ENCODE measurements at places on chromosomes 5 and 9.

DNA sequence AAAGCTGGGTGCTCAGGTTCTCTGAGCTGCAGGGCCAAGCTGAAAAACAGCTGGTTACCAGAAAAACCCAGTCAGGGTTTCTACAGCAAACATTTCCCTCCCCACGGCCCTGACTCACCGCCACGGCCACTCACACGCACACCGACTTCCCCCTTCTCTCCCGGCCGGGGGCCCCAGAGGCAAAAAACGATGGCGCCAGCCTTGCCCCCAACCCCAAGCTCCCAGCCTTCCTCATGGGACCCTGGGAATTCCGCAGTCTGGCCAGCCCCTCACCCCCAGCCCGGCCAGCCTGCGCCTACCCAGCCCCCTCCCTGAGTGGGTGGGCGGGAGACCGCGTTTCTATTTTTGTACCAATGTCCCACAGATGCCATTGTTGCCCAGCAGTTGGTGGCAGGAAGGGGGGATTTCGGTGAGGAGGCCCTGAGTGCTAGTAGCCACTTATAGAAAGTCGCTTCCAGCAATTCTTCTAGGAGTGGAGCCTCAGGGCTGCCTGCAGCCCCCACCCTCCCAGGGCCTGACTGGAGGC lies 18.4 kb downstream of the ENG start:
- peak; percentile 90 for DNase-seq

DNA sequence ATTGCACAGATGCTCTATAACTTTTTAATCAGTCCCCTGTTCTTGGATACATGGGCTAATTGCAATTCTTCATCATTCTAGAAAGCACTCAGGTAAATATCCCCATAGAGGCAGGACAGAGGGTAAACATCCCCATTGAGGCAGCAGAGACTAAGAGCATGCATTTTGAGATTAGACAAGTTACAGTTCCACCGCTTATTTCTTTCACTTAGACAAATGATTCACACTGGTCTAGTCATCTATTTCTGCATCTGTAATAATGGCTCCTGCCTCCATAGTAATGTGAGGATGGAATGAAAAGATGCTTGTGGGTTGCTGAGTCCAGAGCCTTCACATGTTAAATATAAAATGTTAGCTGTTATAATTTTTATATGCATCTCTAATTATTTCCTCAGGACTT lies 276.9 kb downstream of the ARHGAP26 start:
- DNase-seq, result no peak

DNA sequence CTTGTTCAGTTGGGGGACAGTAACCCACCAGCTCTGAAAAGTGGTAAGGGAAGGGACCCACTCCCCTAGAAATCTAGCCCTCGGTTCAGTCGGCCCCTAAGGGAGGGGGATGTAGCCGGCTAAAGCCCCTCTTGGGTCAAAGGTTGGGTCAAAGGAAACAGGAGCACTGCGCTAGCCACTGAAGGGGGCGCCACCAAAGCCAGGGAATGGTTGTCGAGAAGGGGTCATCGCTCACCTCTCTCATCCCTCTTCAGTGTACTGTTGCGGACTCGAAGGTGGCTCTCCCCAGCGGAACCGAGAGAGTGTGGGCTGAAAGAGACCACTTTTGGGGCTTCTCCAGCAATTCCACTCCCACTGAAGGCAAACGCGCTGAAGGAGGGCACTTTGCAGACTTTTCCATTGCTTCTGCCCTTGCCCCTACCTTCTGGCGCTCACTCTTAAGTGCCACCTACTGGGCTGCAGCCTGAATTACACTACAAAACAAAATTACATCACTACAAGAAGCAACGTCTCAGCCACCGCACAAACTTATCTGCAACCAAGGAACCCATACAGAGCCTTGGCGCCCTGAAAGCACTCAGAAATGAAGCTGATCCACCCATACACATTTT lies 396.9 kb downstream of the PDE4D start:
- peak; percentile 5 for DNase-seq

GRCh38 chr5:143023411-143024096 lies 253.4 kb downstream of the ARHGAP26 start:
- DNase-seq, result no peak

DNA sequence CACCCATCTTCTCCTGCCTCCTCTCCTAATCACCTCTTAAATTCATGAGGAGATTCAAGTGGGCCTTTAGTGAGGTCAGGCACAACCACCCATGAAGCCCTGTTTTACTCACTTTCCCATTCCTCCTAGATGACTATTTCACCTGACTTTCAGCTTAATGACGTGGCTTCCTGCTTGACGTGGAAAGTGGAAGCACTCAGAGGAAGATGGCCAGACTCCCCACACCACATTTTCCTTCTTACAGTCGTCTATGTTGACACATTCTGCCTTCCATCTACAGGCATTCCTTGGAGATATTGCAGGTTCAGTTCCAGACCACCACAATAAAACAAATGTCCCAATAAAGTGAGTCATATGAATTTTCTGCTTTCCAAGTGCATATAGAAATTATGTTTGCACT lies 146.4 kb upstream of the TAS2R1 start:
- DNase-seq, result no peak

- no peak for DNase-seq
Measured at GRCh38 chr5:1504069-1504595, 19.6 kb downstream of the LPCAT1 start.

GRCh38 chr5:139644001-139644456 lies 4.1 kb upstream of the CXXC5 start:
- no peak for DNase-seq

- DNase-seq, result peak; percentile 83
Measured at GRCh38 chr9:90860826-90861225, 59.2 kb downstream of the SYK start.

- DNase-seq, result no peak
Measured at GRCh38 chr9:105319202-105319813, 74.9 kb downstream of the SLC44A1 start.

DNA sequence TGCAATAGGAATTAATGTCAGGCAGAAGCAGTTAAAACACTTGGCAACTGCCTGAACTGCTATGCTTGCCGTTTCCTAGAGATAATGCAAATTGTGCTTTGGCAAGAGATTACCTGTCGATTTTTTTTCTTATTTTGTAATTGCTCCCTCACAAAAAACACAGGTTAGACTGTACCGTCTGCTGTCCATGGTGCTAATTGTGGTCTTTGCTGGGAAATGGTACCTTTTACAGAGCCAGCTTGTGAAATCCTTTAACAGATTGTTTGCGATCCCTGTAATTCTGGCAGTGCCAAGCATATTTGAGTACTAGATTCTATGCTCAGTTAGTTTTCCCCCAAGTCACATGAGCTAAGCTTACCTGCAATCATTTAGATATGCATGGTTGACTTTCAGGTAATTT lies 2125.8 kb upstream of the WWC1 start:
- no peak for DNase-seq

- DNase-seq, result no peak
Measured at GRCh38 chr5:83586874-83587776, 115.6 kb downstream of the VCAN start.

DNA sequence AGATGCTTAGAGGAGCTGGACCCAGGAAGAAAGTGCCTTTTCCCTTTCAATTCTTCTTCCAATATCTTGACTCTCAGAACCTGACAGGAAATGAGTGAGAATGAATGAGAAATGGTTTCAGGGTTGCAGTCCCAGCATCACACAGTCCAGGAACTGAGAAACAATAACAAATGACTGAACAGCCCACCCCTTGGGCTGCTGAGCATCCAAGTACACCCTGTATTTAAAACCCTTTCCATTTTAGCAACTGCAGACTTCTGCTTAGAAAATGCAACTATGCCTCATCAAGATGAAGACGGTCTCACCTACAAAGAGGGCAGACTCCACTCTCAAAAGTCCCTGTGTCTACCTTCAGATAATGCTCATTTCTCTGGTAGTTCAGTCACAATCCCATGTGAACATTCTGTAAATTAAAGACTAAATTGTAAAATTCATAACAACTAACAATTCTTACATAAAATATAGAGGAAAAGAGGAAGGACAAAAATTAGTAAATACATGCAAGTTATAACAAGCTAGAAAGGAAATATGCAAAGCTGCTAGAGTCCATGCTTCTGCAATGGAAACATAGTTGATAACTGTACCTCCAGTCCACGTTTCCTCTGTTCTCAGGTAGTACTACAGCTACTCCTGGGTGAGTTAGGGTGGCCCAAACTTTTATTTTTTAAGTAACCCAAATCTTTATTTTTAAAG lies 316.5 kb downstream of the ICE1 start:
- DNase-seq, result no peak

DNA sequence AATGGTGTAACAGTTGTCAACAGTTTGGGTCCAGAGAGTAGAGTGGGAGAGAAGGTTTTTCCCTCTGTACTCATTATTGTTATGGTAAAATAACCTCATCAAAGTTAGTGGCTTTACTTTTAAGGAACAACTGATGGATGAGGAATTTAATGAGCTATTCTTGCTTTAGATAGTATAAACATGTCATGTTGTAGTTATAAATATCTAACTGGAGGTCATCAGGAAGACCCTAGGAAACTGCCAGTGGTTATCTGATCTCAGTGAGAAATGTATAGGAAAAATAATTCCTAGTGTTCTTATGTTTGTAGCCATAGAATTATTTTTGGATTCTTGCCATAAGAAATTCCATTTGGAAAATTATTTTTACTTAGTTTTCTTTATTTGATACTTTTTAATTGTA lies 4.1 kb downstream of the ERCC6L2 start:
- DNase-seq, result no peak

DNA sequence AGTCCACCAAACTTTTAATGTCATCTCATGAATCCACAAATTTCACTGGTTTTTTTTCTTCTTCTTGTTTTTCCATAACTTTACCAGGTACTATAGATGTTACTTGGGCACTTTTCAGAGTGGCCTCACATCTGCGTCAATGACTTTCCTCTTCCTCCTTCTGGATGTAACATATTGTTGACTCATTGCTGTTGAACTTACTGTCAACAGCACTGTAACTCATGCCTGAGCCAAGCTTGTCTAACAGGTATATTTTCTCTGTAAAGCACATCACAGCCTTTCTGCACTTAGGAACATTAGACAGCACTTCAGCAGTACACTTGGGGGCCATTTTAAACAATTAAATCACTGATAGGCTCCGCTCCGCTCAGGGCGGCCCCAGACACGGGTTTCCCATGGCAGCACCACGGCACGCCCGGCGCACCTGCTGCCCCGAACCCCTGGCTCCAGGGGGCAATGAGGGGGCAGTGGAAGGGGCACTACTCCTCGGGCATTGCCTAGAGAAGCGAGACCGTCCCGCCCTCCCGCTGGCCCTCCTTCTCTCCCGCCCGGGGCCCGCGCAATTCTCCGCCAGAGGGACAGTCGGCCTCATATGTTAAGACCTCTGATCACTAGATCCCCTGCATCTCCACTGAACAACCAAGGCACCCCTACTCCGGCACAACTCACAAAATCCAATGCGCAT lies 41.9 kb upstream of the SPATA31C2 start:
- DNase-seq, result peak; percentile 43

DNA sequence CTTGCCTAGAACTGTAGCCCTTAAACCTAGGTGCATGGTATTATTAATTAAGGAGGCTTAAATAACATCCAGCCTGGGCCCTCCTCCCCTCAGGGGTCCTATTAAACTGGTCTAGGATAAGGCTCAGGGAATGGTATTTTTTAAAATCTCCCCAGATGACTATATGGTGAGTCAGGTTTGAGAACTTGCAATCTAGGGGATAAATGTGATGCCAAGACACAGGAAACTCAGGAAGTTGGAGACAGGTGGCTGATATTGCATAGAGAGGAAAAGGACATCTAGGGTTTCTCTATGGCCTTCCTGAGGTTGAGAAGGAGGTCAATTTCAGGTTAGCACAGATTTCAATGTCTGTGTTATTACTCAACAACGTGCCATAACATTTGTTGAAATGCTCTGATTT lies 581.0 kb downstream of the TLE1 start:
- no peak for DNase-seq

GRCh38 chr9:92266486-92266885 lies 27.0 kb downstream of the IARS1 start:
- DNase-seq, result no peak

- DNase-seq, result no peak
Measured at GRCh38 chr9:136002881-136003280, 41.7 kb upstream of the UBAC1 start.

GRCh38 chr5:1079961-1080360 lies 31.9 kb downstream of the SLC12A7 start:
- DNase-seq, result no peak

- DNase-seq, result no peak
Measured at GRCh38 chr5:131593921-131594320, 41.1 kb downstream of the RAPGEF6 start.

DNA sequence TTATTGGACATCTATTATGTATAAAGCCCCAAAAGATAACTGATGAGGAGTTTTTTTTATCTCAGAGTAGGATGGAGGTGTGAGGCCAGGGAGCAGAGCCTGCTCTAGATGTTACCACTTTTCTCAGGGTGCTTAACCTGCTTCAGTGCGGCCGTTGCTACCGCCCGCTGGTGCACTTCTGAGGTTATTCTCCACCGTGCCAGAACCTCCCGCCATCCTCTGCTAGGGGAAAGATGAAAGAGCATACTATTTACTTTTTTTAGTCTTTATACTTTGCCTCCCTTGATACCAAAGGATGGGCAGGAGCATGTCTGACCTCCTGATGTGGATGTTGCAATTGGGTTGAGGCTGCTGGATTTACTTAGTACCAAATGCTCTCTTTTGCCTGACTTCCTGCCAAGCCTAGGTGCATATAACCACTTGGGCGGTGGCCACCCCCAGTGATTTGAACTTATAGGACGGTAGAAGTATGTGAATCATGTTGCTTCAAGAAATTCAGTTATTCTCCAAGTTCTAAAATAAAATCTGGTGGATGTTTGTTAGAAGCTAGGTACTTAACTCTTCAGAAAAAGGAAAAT lies 71.1 kb upstream of the HSPB3 start:
- no peak for DNase-seq

- no peak for DNase-seq
Measured at GRCh38 chr5:82622205-82622604, 344.1 kb upstream of the RPS23 start.

DNA sequence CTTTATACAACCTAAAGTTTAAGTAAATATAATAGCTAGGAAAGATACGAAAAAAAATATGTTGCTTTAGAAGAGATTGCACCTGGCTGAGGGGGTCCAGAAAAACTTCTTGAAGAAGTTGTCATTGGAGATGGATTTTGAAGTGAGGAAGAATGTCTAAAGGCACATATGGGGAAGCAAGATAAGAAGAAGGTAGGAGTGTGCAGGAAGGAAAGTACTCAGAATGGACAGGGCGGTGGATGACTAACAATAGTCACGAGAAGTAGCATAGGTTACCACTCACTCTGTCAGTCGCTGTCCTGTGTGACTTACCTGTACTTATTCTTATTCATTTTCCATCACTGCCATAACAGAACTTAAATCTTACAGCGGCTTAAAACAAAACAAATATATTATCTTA lies 251.6 kb downstream of the GRIA1 start:
- no peak for DNase-seq

- DNase-seq, result no peak
Measured at GRCh38 chr5:78327761-78328510, 32.5 kb upstream of the SCAMP1 start.

- DNase-seq, result no peak
Measured at GRCh38 chr9:131470581-131470991, 32.1 kb upstream of the POMT1 start.

DNA sequence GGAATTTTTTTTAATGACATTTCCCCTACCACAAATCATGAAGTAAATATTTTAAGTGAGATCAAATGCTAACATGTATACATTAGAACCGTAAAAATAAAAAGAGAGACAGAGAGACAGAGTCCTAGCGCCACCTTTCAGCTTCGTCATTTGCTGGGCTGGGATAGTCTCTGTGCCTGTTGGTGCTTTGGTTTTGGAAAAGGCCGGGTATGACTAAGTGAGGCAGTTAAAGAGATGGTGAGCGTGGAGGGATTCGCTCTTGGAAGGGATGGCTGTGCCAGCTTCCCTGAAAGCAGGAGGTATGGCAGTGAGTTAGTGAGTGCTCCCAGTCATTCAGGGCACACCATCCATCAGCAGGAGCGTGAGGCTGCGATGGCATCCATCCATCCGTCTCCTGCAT lies 729.6 kb upstream of the WWC1 start:
- no peak for DNase-seq

Data from inflammatory macrophage treated with lipopolysaccharide for 4 hours (primary cell).